ENCODE measurements at places on chromosomes 4 and X.

DNA sequence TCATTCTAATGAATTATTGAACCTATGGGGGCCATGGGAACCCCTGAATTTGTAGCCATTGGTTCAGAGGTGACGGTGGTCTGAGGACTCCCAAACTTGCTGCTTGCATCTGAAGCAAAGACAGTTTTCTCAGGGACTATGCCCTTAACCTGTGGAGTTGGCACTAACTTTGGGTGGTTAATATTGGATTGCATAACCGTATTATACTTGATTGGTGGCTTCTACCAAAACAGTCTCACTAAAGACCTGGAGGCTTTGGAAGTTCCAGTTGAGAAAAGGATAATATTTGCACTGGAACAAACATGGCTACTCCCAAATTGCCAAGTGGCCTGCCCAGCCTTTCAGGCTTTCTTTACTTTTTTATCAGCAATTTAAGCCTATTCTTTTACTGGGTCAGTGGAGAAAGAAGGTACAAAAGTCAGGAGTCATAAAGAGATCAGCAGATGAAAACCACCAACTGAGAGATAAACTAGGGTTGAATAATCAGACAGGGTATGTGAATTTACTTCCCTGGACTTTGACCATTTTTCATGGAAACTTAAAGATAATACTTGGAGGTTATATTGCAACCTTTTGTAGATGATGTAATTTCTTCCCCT, 7.9 kb upstream of the KLHL8 start:
- DNase-seq: no peak

GRCh38 chr4:74549936-74550335, 105.0 kb downstream of the AREG start:
- DNase-seq: no peak

DNA sequence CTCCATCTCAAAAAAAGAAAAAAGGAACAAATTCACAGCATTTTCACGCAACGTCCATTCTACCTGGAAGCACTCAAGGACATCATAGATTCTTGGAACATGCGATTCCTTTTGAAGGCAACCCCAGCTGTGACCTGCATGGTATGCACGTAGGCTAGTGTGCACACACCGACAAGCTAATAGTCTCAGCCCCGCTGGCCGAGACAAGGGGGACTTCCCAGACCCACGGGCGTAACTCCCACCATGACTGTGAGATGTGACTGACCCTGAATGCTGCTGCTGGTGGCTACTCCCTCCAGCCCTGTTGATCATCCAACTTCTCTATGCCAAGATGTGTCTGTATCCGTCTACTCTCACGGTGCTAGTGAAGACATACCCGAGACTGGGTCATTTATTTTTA, 78.3 kb downstream of the CRLF2 start:
- DNase-seq: no peak

- DNase-seq: no peak
Observed at GRCh38 chr4:56727150-56727549, 46.1 kb upstream of the HOPX start.

- no peak for DNase-seq
Observed at GRCh38 chr4:8938623-8939022, 67.0 kb upstream of the HMX1 start.

- DNase-seq: no peak
Observed at GRCh38 chr4:31461421-31461820, 741.3 kb downstream of the PCDH7 start.

GRCh38 chrX:40470830-40471429, 109.8 kb upstream of the ATP6AP2 start:
- DNase-seq: no peak

DNA sequence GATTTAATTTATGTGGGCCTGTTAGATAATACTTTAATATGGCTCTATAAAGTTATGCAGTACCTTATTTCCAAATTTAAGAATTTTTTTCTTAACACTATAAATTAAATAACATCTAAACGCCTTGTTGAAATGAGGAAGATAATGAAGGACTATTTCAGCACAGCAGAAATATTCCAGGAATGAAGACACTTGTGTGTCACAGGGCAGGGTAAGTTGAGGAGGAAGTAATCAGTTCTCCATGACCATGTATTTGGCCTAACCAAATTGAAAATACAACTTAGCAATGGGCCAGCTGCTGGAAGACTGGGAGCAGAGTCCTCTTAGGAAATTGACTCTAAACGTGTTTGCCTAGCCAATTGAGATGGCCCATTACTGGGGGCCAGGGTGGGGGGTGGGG, 16.9 kb downstream of the CXCL3 start:
- DNase-seq: no peak

- no peak for DNase-seq
Observed at GRCh38 chrX:7711167-7711566, 131.8 kb upstream of the VCX start.

- DNase-seq: no peak
Observed at GRCh38 chr4:163108614-163109013, 58.1 kb downstream of the NAF1 start.

DNA sequence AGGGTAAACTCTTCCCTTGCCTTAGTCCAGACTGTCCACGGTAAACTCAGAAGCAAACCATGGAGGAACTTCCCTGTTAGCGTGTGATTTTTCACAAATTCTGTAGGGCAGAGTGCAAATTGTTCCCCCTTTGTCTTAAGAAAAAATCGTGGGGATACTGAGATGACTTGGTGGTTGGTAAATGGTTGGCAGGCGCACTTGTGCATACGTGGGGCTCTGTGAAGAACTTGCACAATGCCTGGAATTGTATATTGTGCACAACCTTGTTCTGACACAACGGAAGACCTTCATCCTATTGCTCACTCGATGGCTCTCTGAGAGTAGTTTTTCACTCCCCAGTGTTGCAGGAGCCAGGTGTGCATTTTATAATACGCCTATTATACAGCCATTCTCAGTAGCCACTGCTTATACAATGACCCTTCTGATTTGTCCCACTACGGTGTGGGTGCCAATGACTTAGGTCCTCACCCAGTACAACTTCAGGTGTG, 150.0 kb downstream of the SPRY1 start:
- DNase-seq: no peak

GRCh38 chr4:151661873-151662272, 98.9 kb downstream of the GATB start:
- DNase-seq: no peak

DNA sequence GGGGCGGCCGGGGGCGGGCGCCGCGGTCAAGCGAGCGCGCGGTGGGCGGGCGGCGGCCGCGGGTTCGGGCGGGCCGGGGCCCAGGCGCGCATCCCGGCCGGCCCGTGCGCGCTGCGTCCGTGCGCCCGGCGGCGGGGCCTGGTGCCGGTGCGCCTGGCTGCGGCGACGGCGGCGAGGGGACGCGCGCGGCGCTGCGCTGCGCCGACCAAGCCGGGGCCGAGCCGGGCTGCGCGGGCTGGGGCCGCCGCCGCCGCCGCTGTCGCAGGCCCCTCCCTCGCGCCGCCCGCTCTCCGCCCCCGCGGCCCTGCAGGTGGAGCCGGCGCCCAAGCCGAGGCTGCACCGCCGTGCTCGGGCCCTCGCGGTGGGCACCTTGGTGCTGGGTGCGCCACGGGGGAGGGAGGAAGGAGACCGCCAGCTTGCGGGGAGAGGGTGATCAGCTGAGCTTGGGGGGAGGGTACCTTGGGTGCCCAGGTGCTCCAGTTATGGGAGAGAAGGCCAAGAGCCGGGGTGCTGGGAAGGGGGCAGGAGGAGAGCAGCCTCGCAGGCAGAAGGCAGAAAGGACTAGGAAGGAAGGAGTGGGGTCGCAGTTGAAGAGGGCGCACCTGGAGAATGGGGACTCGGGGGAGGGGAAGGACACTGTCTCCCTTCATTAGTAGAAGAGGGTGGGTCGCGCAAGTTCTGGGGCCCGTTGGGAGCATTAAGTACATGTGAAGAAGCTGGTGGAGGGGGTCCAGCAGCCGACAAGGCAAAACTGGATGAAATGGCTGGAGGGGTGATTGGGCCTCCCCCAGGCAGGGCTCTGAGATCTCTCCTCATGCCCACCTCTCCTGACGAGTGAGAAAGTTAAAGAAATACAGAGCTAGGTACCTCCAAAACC, at the start of gene PPP2R2C:
PPP2R2C (minus strand) TSS at position 228 of the 877 bp plus-strand sequence. CDS start 385 bp downstream, outside the sequence.
- no peak for DNase-seq

- DNase-seq: no peak
Observed at GRCh38 chr4:6199422-6199921, 877 bp downstream of the JAKMIP1 start.

Data from activated CD8-positive, alpha-beta memory T cell treated with anti-CD3 and anti-CD28 coated beads for 1 hour (primary cell).